KG1 (cell line): ENCODE measurements at places on chromosomes 11 and 22.
A peak's percentile ranks its signal among the peaks of the same experiment; 100 is the strongest.

DNA sequence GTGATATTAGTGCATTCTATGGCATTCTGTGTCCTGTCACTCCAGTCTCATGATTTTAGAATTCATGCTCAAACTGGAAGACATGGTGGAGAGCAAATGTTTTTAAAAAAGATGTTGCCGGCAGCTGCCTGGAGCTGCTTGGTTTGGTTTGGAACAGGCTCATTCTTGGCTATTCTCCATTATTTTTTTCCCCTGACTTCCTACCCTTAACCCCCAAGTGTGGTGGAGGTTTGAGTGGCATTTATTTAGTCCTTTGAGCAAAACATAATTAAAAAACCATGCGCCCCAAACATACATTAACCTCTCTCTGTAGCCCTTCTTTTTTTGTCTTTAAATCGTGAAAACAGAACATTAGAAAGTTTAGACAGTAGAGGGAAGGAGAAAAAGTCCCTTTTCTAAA lies 94.7 kb downstream of the LDLRAD3 start:
- no peak for DNase-seq

DNA sequence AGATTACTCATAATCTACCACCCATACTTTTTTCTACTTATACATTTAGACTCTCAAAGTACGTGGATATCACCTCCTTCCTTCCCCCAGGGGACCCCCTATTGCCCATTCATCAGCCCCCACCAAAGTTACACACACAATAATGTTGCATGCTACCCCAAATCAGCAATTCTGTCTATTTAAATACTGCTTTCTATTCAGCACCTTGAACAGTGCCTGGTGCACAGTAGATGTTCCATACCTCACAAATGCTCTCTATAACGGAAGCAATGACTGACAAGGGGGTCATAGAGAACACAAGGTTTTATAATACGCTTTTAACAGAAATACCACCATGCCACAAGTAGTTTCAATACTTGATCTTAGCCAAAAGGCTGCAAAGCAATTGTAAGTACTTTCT lies 370.7 kb downstream of the MIAT start:
- DNase-seq, result no peak

- DNase-seq, result no peak
Measured at GRCh38 chr11:60780065-60780464, 5.1 kb upstream of the MS4A10 start.

DNA sequence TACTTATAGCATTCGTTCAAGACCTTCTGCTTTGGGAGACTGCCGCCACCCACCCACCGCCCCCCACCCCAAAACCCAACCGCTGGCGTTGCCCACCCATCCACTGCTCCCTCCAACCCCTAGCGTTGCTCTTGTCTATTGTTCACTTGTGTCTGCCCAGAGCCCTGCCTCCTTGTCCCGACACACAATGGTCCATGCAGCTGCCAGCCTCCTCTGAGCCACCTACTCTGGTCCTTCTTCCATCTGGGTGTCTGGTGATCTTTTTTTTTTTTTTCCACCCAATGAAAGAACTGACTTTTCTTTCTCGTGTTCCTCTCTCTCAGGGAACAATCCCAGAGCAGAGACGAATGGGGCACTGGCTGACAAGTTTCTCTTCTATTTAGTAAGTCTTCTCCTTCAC lies 256.0 kb upstream of the SESN3 start:
- DNase-seq, result no peak

GRCh38 chr11:96960476-96960875 lies 570.7 kb downstream of the JRKL start:
- DNase-seq, result no peak

- DNase-seq, result no peak
Measured at GRCh38 chr11:71221821-71222220, 30.6 kb downstream of the SHANK2 start.

- DNase-seq, result no peak
Measured at GRCh38 chr11:72633068-72633467, 41.2 kb downstream of the PDE2A start.

DNA sequence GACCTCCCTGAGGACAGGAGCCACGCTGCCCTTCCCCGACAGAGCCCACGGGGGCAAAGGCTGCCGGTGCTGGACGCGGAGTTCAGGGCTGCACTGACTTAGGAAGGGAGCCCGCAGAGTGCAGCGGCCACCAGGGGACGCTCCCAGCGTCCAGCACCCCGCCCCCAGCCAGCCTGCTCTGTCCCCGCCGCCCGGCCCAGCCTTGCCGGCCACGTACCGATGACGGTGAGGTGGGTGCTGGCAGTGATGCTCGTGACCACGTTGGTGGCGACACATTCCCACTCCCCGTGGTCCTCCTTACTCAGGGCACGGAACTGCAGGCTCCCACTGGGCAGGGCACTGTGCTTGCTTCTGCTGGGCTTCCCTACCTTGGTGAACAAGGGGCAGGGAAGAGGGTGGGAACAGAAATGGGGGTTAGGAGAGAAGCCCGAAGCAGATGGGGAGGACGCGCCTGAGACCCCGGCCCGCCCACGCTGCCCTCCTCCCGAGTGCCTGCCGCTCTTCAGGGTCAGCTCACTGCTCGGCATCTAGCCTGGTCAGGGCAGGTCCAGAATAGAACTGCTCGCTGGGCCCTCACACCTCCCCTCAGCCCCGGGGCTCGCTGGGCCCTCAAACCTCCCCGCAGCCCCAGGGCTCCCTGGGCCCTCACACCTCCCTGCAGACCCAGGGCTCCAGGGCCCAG lies 25.9 kb downstream of the IGSF9B start:
- no peak for DNase-seq

DNA sequence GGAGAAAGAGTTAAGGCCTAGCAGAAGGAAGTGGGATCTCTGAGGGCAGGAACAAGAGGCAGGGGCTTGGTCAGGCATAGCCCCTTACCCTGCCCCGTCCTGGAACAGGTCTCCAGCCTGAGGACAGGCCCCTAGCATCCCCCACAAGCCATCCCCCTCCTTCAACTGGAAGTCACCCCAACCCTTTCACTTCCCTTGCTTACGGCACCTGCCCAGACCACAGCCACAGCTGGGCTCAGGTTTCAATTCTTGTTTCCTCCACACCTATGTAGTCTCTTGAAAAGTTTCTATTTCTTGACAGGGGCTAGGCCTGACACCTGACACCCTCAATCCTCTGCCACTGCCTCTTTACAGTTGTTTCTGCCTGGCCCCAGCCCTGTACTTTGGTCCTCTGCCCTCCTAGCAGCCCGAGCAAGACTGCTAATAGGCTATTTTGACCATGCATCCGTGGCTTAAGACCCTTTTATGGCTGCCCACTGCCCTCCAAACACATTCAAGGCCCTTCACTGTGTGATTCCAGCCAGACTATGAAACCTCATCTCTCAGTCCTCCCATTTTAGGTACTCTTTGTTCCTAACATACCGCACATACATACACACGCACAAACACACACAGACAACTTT lies 10.9 kb upstream of the FCHSD2 start:
- peak; percentile 76 for DNase-seq

- DNase-seq, result no peak
Measured at GRCh38 chr11:45446998-45447397, 160.9 kb upstream of the SYT13 start.
